Hepatic stellate cell (primary cell): ENCODE measurements at places on chromosomes 11 and 22.
A peak's percentile ranks its signal among the peaks of the same experiment; 100 is the strongest.

GRCh38 chr11:30426781-30427180 lies 103.9 kb downstream of the ARL14EP start:
- DNase-seq = no peak

GRCh38 chr22:42468841-42469240 lies 36.6 kb upstream of the NFAM1 start:
- no peak for DNase-seq

DNA sequence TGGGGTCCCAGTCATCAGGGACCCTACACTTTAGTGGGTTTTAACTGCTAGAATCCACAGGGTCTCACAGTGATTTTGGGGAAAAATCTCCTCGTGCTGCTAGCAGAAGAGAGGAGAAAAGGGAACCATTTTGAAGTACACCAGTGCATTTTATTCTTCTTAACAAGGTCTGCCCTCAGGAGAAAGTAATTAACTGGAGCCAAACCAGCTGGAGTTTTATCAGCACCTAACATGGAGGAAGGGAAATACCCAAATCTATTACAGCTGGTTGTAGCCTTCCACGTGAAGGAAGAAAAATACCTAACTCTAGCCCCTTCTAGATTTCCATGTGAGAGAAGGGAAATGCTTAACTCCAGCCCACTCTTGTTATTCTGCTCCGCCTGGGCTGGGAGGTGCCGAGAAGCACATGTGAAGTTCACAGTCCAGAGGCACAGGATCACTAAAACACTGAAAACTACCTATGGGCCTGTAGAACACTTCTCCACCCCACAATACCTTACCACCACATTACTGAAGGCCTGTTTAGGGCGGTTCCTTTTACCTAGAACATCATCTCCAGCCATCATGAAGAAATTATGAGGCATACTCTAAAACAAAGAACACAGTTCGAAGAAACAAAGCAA lies 31.3 kb upstream of the TEAD1 start:
- no peak for DNase-seq

DNA sequence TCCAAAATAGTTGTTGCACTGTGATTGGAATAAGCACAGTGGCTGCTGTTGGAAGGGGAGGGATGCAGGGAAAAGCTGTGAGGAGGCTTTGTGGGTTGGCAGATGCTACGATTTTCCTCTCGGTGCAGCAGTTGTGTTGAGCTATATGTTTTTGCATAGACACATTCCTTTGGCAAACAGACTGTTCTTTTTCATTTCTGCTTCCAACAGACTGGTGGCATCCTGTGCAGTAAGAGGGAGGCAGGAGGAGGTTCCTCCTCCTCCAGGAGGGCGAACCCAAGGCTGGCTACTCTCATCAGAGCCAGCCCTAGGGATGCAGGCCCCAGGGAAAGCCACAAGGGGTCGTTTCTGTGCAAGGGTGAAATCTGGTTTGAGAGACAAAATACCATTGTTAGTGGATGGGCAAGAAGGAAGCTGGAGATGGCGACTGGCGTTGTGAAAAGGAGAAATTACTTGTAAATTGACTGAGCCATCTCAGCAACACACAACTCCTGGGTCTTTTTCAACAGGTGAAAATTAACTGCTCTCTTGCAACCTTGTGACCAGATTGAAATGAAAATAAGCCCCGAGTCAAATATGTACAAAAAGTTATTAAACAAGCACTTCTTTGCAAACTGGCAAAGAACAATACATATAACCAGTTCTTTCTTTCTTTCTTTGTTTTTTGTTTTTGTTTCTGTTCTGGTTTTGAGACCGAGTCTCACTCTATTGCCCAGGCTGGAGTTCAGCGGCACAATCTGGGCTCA lies 26.5 kb upstream of the UBASH3B start:
- DNase-seq = peak; percentile 81
